D341Med (cell line): ENCODE measurements at places on chromosomes 3 and 15.

- DNase-seq, result no peak
Observed at GRCh38 chr3:98897701-98898100, 3.8 kb downstream of the DCBLD2 start.

DNA sequence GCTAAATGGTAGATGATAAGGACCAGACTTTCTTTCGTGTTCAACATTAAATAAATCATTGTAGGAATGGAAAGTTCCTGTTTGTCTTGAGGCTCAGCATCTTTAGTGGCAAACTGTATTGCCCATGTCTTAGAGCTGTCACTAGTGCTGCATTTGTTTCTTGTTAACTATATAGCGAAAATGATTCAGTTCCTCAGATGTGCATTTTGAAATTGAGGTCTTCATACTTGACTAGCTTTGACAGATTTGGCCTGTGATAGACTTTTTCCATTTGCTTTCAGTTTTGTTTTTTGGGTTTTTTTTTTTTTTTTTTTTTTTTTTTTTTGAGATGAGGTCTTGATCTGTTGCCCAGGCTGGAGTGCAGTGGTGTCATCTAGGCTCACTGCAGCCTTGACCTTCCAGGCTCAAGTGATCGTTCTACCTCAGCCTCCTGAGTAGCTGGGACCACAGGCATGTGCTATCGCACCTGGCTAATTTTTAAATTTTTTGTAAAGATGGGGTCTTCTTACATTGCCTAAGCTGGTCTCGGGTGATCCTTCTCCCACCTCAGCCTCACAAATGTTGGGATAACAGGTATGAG, 9.5 kb upstream of the RPLP1 start:
- DNase-seq, result no peak

- no peak for DNase-seq
Observed at GRCh38 chr15:71685420-71685993, 124.8 kb upstream of the NR2E3 start.

GRCh38 chr15:99435113-99435695, 130.6 kb upstream of the MEF2A start:
- DNase-seq, result no peak

DNA sequence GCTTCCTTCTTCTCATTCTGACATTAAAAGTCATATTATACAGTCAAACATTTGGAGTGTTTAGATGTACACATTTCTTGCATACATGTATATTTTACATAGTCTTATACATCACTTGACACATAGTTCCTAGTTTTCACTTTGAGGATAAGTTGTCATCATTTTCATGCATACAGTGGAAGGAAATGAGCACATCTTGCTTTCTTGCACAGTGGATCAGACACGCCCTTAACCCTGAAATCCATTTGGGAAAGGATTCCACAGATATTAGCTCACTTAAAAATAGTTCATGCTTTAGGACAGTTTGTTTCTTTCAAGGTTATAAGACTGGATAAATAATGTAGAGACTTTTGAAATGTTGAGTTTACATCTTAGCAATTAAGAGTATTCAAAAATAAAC, 148.6 kb upstream of the MME start:
- no peak for DNase-seq
